ENCODE measurements at places on chromosomes 1 and 21. TPM values are rescaled to one million over a fixed set of nuclear protein-coding genes. Genes with fewer than 3 reads are reported as not detected.

RNU1-4 gene
- 859 TPM for total RNA-seq

GPR137B gene
- total RNA-seq = 0.27 TPM

KAZN gene
- 10.4 TPM for total RNA-seq

PRELP gene
- total RNA-seq = not detected

GRCh38 chr1:85934516-85934915 is 222.1 kb downstream of the COL24A1 start:
- H3K27ac ChIP-seq = no peak overlapping the region
- no peak overlapping the region for H3K4me3 ChIP-seq
- no peak for DNase-seq
- no peaks in the 10 kb centered on the region for H3K27me3 ChIP-seq
- H3K36me3 ChIP-seq = no peaks in the 10 kb centered on the region

DNA sequence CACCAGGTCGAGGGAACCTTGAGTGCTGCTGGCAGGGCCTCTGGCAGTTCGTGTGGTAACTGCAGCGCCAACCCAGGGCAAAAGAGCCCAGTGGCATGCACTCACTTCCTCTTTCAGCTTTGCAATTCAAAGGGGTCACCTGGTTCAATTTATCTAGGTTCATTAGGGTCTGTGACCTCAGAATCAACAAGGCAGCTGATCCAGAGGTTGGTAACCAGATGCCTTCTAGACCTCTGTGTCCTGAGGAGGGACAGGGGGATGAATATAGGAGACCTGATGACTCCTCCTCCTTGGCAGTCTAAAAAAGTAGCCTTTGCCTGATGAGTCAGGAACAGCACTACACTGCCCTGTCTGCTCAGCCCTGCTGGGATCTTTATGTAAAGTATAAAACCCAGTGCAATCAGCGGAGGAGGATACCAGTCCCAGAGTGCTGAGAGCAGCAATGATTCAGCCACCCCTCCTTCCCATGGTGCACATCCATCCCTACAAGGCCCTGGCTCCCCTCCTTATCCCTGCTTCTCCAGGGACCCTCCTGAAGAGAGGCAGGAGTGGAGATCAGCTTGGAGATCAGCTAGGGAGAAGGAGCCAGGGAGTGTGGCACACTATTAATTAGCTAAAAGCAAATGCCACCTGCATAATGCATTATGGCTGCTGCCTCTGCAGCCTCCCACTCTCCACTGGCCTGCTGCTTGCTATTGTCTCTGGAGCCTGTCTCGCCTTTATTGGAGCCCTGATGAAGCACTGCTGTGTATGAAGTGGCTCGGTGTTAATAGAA is 11.2 kb upstream of the FMOD start:
- no peak overlapping the region for H3K4me3 ChIP-seq
- no peak overlapping the region for H3K27ac ChIP-seq
- no peaks in the 10 kb centered on the region for H3K4me1 ChIP-seq
- DNase-seq = no peak
- H3K27me3 ChIP-seq = peaks cover 21% of the 10 kb centered on the region
- H3K36me3 ChIP-seq = no peaks in the 10 kb centered on the region

- 0 out of 3 replicates have a peak, but pooled peaks cover 3% of the 10 kb centered on the region for H3K27me3 ChIP-seq
- no peak for DNase-seq
- no peaks in the 10 kb centered on the region for H3K36me3 ChIP-seq
- no peaks in the 10 kb centered on the region for H3K4me1 ChIP-seq
Measured at GRCh38 chr1:175390081-175390481, 197.5 kb upstream of the KIAA0040 start.

DNA sequence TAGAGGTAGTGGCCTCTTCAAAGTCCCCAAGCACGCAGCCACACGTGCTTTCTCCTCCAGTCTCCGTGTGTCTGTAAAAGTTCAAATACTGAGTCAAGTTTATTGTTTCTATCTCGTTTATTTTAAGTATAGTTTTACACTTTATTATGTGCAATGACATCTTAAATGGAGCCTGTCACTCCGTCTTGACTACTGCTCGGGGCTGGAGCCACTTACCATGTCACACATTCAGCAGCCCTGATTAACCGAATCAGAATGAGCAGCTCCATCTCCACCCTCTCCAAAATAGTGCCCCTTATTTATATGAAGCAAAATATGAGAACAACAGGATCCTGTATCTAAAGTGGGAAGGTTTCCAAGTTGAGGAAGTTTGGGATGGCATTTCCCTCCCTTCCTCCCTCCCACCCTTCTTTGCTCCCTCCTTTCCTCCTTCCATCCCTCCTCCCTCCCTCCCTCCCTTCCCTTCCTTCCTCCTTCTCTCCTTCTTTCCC is 201.0 kb downstream of the PBX1 start:
- no peak overlapping the region for H3K4me3 ChIP-seq
- H3K4me1 ChIP-seq = no peaks in the 10 kb centered on the region
- no peak for DNase-seq
- no peaks in the 10 kb centered on the region for H3K36me3 ChIP-seq
- no peak overlapping the region for H3K27ac ChIP-seq

GRCh38 chr1:87106867-87107266 is 192.4 kb downstream of the HS2ST1 start:
- no peak overlapping the region for H3K27ac ChIP-seq
- no peak overlapping the region for H3K4me3 ChIP-seq
- peaks cover 32% of the 10 kb centered on the region for H3K4me1 ChIP-seq
- no peak for DNase-seq
- H3K27me3 ChIP-seq = no peaks in the 10 kb centered on the region

- H3K36me3 ChIP-seq = no peaks in the 10 kb centered on the region
- H3K4me1 ChIP-seq = no peaks in the 10 kb centered on the region
- no peak overlapping the region for H3K4me3 ChIP-seq
- DNase-seq = no peak
- H3K27ac ChIP-seq = no peak overlapping the region
- H3K27me3 ChIP-seq = no peaks in the 10 kb centered on the region
Measured at GRCh38 chr1:221149111-221149510, 269.9 kb downstream of the HLX start.

- no peak overlapping the region for H3K4me3 ChIP-seq
- no peak overlapping the region for H3K27ac ChIP-seq
- no peaks in the 10 kb centered on the region for H3K36me3 ChIP-seq
- H3K27me3 ChIP-seq = no peaks in the 10 kb centered on the region
- H3K4me1 ChIP-seq = peaks cover 27% of the 10 kb centered on the region
Measured at GRCh38 chr1:184761969-184762485, 7.4 kb upstream of the EDEM3 start.

- no peaks in the 10 kb centered on the region for H3K27me3 ChIP-seq
- no peaks in the 10 kb centered on the region for H3K4me1 ChIP-seq
- no peak overlapping the region for H3K27ac ChIP-seq
- no peak overlapping the region for H3K4me3 ChIP-seq
Measured at GRCh38 chr1:210698661-210699060, 370.0 kb downstream of the HHAT start.

DNA sequence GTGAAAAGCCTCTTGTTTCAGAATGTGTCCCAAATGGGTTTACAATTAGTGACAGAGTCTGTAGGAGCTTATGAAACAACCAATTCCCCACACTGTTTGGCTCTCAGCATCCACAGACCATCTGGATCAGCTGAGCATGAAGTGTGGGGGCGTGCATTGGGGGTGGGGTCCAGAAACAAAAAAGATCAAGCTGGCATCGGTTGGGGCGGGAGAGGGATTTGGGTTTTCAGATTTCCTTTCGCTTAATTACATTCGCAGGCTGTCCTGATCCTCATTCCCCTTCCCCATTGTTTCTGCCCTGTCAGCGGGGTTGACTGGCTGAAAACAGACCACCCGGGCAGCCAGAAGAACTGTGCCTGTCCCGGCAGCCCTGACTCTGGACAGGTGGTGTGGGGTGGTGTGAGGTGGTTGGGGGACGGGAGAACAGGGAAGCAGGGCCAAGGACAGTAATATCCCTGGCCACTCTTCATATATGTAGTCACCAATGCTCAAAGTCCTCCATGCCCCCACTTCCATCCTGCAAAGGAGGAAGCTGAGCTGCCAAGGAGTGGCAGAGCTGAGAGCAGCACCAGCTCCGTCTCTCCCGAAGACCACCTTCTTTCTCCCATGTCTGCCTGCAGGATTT is 92.0 kb downstream of the IER5 start:
- DNase-seq = no peak
- H3K27me3 ChIP-seq = peaks cover 23% of the 10 kb centered on the region
- no peak overlapping the region for H3K27ac ChIP-seq
- no peaks in the 10 kb centered on the region for H3K36me3 ChIP-seq

- H3K4me1 ChIP-seq = 0 out of 2 replicates have a peak, but pooled peaks cover 1% of the 10 kb centered on the region
- peak; percentile 62 for DNase-seq
- no peak overlapping the region for H3K4me3 ChIP-seq
- H3K27me3 ChIP-seq = no peaks in the 10 kb centered on the region
Measured at GRCh38 chr1:33295450-33296081, 25.3 kb downstream of the A3GALT2 start.

GRCh38 chr21:33924766-33925100 is 9.1 kb upstream of the ATP5PO start:
- H3K4me3 ChIP-seq = no peak overlapping the region
- DNase-seq = no peak
- H3K4me1 ChIP-seq = peaks cover 17% of the 10 kb centered on the region
- no peaks in the 10 kb centered on the region for H3K36me3 ChIP-seq
- no peak overlapping the region for H3K27ac ChIP-seq

GRCh38 chr1:40014253-40014706 is 26.2 kb upstream of the CAP1 start:
- H3K27me3 ChIP-seq = no peaks in the 10 kb centered on the region
- H3K27ac ChIP-seq = no peak overlapping the region
- no peak overlapping the region for H3K4me3 ChIP-seq
- no peaks in the 10 kb centered on the region for H3K36me3 ChIP-seq

GRCh38 chr1:154391086-154391770 is 13.9 kb upstream of the IL6R start:
- no peak overlapping the region for H3K27ac ChIP-seq
- H3K4me1 ChIP-seq = peaks cover 17% of the 10 kb centered on the region
- no peaks in the 10 kb centered on the region for H3K27me3 ChIP-seq
- H3K36me3 ChIP-seq = no peaks in the 10 kb centered on the region

GRCh38 chr1:175129182-175129581 is 61.5 kb downstream of the TNN start:
- H3K36me3 ChIP-seq = no peaks in the 10 kb centered on the region
- H3K4me3 ChIP-seq = no peak overlapping the region
- no peaks in the 10 kb centered on the region for H3K4me1 ChIP-seq
- no peak for DNase-seq

DNA sequence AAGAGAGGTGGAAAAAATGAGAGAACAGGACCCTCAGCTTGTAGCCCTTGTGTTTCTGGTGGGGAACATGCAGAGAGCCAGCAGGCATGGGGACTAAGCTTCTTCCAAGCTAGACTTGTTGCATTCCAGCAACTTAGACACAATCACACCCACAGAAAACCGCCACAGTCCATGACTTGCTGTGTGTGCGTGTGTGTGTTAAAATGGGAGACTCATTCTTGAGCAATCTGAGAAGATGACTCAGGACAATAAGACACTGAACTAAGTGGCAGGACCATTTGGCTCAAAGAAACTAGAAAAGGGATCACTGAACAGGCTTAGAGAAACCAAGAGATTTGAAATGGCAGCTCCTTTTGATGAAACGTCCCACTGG is 78.0 kb downstream of the HLX start:
- DNase-seq = no peak
- H3K27ac ChIP-seq = no peak overlapping the region
- no peaks in the 10 kb centered on the region for H3K4me1 ChIP-seq
- H3K4me3 ChIP-seq = no peak overlapping the region

DNA sequence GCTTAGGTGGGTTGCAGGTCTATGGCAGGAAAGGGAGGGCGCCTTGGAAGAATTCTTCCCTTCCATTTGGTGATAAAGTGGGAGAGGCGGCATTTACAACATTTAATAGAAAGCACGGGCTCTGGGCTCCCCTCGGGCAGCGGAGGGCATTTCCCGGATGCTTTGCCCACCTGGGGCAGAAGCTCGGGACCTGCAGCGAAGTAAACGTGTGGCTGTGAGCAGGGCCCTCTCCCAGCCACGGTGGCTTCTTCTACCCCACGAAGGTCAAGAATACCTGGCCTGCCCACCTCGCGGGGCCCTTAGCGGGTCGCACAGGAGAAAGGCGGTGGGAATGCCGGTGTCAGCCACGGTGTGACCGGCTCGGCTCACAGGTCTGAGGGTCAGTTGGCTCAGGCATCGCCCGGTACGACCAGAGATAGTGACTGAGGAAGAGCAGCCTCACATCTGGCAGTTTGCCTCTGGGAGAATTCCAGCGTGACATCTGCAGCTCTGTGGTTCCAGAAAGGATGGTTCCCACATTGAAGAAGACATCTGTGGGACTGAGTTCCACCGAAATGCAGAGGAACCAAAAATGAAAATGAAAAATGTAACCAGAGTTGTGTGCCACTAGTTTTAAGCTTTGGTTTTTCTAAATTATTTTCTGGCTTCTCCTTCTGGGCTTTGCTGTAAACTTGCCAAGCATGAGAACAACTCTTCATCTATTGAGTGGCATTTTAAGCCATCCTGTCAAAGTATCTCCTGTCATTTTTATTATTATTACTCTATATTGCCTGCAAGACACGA is 720 bp upstream of the F3 start:
- H3K36me3 ChIP-seq = no peaks in the 10 kb centered on the region
- DNase-seq = no peak
- H3K4me1 ChIP-seq = peaks cover 58% of the 10 kb centered on the region
- H3K4me3 ChIP-seq = peak overlapping the region; percentile 54
- no peaks in the 10 kb centered on the region for H3K27me3 ChIP-seq

DNA sequence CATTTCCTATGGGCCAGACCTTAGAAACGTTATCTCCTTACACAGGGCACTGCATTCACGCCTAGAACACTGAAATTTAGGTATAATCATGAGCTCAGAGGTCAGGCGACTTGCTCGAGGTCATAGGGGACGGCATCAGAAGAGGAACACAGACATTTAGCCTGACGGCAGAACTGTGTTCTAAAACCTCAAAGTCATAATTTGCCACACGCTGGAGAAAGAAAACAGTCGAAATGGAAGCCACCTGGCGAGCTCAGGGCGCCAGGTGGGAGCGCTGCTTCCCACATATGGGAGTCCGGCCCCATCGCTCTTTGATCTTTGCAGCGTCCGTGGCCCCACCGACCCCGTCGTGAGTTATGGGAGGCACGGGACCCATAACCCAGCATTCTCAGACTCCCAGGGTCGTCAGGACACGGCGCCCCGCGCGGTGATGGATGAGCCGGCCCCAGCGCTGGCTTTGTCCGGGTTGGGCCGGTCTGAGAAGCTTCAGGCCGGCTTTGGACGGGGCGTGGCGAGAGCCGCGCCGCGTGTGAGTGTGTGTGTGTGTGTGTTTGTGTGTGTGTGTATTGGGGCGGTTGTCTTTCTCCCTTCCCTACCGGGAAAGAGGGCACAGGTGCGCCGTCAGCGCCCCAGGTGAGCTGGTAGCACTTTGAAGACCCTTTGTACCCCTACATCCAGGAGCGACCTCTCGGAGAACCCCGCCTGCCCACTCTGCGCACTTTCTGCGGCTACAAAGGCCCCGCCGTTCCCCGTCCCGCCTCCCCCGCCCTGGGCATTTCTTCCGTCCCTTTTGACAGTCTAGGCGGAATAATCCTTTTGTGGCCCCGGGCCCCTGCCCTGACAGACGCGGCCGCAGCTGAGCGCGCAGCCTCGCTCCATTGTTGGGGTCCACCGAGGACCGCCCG is 861 bp upstream of the DRAXIN start:
- DNase-seq = peak; percentile 18
- H3K27ac ChIP-seq = no peak overlapping the region
- H3K4me1 ChIP-seq = peaks cover 15% of the 10 kb centered on the region
